ENCODE measurements at places on chromosomes 12 and 14.

DNA sequence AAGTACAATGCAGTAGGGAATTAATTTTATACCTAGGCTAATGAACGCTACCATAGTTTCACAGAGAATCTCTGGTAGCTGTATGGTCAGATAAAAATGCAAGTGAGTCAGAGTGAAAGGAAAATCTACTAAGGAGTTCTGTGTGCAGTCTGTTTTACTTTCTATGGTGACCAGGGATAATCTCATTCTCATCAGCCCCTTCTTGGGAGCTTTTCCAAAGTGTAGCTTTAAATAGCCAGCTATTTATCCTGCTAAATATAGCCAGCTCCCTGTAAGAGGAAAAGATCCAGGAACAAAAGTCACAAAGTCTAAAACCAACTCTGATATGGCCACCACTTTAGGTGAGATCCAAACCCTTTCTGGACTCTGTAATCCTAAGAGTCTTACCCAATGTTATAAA is 75.5 kb downstream of the TMEM116 start:
- DNase-seq: no peak

DNA sequence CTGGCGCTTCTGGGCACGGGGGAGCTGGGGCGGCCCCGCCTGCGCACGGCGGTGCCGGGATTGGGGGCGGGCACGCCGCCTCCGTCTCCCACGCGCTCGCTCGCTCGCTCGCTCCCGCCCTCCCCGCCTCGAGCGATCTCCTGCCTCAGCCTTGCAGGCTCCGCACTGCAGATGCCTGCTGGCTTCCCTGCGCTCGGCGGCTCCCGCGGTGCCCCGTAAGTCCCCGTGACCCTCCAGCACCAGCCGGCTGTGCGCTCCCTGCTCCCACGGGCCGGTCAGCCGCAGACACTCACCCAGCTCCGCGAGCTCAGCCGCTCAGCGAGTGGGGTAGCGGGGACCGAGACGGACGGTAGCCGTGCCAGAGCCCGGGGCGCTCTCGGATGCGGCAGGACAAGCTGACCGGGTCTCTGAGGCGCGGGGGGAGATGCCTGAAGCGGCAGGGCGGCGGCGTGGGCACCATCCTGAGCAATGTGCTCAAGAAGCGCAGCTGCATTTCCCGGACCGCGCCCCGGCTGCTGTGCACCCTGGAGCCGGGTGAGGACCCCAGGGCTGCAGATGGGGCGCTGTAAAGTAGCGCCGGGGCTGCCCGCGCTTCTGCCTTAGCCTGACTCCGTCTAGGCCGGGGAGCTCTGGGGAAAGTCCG is at the start of gene TBC1D30:
TBC1D30 (plus strand) TSS at position 148 of the 643 bp plus-strand sequence; CDS start at position 381, 233 bp downstream.
- DNase-seq: peak; percentile 78

GRCh38 chr12:65187665-65188064 is 18.3 kb downstream of the LEMD3 start:
- no peak for DNase-seq

- DNase-seq: no peak
These were observed 198.9 kb downstream of the ADGRD1 start for GRCh38 chr12:131152587-131152986.

GRCh38 chr12:325906-326305 is 63.2 kb downstream of the KDM5A start:
- DNase-seq: no peak

DNA sequence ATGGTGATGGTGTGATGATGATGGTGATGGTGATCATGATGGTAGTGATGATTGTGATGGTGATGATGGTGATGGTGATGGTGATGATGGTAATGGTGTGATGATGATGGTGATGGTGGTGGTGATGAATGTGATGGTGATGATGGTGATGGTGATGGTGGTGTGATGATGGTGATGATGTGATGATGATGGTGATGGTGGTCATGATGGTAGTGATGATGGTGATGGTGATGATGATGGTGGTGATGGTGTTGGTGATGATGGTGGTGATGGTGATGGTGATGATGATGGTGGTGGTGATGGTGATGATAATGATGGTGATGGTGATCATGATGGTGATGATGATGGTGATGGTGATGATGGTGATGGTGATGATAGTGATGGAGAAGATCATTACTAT is 120.3 kb downstream of the ZNF664 start:
- DNase-seq: no peak

- no peak for DNase-seq
These were observed 25.8 kb upstream of the ACTN1 start for GRCh38 chr14:69004731-69005431.

DNA sequence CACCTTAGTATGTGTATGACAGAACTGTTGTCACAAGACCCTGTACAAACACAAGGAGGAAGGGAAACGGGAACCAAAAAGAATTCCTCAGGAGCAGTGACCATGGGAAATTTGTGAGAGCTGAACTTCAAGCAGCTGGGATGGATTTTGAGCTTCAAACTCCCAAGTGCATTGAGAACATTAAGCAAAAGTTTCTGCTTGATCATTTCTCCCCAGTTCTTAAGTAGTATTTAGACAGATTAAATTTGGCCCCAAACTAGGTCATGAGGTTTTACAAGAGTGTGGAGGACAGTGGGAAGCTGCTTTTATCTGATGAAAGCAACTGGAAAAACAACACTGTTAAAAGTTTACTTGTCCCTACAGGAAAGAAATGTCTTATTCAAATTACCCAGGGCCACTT is 206.0 kb upstream of the DCN start:
- DNase-seq: no peak

- DNase-seq: no peak
These were observed 541.8 kb upstream of the FBXO33 start for GRCh38 chr14:39974036-39974435.

DNA sequence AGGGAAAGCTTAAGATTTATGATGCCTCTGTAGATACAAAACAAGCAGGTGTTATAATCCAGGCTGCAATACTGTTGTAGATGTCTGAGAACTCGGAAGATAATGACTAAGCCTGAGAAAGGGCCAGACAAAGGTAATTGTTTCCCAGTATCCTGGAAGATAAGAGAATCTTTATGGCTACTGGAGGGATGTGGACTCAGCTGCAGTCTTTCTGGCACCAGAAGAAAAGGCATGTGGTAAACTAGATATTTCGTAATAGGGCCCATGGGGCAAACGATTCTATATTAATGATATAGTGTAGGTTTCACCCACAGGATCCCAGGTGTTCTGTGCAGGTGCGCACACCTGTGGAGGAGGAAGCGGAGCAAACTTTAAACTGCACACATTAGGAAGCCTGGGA is 9.2 kb upstream of the APOLD1 start:
- no peak for DNase-seq

- DNase-seq: no peak
These were observed 368.7 kb downstream of the TMEM132D start for GRCh38 chr12:129534966-129535750.

DNA sequence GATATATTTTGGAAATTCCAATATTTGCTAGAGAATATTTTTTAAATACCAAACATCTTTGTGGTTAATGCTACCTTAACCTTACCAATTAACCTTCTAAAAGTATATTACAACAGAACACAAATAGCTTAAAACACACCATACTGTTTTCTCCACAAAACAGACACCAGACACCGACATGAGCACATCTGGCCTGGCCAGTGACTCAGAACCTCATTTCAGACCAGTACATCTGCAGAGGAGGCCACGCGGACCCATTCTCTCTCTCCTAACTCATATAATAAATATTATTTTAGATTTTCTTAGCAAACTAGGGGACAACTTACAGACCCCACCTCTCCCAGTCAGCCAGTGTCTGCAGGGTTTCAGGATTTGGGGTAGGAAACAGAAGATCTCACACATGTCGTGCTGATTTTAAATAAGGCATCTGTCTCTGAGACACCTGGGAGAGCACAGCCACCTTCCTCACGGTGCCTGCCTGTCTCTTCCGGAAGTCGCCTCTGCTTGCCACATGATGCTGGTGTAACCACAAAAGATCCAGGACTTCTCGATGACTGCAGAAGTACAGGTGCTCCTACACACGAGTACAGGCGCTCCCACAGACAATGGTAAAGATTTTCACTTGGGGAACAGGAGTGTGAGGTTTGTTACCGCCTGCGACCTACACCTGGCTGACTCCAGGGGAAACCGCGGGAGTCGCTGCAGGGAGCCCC is 9.7 kb upstream of the ANKLE2 start:
- DNase-seq: peak; percentile 61
